ENCODE measurements at places on chromosomes 12 and 14. TPM values are rescaled to one million over a fixed set of nuclear protein-coding genes. Genes with fewer than 3 reads are reported as not detected.
A peak's percentile ranks its signal among the peaks of the same experiment; 100 is the strongest.

Gene MGST1
- total RNA-seq: 173 TPM

Gene GLIPR1L2
- 3.8 TPM for total RNA-seq

Gene TAS2R19
- total RNA-seq: 0.35 TPM

Gene CYP27B1
- 0.33 TPM for total RNA-seq

Gene LMO3
- total RNA-seq: 12.4 TPM

Gene GAS2L3
- total RNA-seq: 2.2 TPM

Gene PRKD1
- 7.5 TPM for total RNA-seq

GRCh38 chr12:120444676-120445075 lies 1.5 kb downstream of the TRIAP1 start:
- H3K27ac ChIP-seq: no peak overlapping the region
- H3K27me3 ChIP-seq: no peaks in the 10 kb centered on the region
- H3K4me3 ChIP-seq: no peak overlapping the region

DNA sequence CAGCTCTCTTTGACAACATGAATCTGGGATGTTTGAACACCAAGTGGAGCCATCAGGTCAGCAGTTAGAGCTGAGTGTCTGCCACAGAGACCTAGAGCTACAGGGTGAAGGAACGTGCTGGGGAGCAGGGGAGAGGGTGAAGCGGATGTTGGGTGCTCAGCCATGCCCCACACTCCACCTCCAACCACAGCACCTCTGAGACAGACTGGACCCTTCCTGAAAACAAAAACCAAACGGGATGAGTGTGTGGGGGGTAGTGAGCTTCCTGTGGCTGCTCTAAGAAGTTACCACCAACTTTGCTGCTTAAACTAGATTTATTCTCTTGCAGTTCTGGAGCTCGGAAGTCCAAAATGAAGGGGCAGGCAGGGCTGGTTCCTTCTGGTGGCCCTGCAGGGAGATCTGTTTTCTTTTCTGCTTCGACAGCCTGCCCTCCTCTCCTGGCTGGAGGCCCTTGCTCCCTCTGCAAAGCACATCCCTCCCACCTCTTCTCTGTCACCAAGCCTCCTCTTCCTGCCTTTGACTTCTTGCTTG lies 5.6 kb upstream of the GOLGA3 start:
- peaks cover 4% of the 10 kb centered on the region for H3K36me3 ChIP-seq
- no peak for DNase-seq
- H3K27ac ChIP-seq: no peak overlapping the region
- no peak overlapping the region for H3K4me3 ChIP-seq
- no peaks in the 10 kb centered on the region for H3K4me1 ChIP-seq

DNA sequence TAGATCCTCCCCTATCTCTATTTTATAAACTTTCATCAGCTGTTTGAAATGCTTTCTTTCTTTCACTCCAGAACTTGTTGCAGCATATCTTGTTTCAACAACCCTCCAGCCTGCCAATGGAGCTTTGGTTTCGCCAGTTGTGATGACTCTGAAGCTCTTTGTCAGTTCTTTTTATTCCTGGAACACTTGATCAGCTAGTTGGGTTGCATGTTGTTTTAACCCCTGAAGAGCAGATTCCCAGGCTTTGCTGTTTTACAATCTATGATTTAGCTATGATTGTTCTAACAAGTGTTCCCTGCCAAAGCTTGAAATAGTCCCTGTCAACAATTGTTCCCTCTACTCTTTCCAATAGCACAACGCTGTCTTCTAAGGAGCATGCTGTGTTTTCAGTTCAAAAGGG lies 50.6 kb upstream of the FUT8 start:
- H3K36me3 ChIP-seq: no peaks in the 10 kb centered on the region
- DNase-seq: peak; percentile 63
- no peaks in the 10 kb centered on the region for H3K4me1 ChIP-seq
- H3K27me3 ChIP-seq: no peaks in the 10 kb centered on the region
- H3K4me3 ChIP-seq: no peak overlapping the region
- no peak overlapping the region for H3K27ac ChIP-seq

DNA sequence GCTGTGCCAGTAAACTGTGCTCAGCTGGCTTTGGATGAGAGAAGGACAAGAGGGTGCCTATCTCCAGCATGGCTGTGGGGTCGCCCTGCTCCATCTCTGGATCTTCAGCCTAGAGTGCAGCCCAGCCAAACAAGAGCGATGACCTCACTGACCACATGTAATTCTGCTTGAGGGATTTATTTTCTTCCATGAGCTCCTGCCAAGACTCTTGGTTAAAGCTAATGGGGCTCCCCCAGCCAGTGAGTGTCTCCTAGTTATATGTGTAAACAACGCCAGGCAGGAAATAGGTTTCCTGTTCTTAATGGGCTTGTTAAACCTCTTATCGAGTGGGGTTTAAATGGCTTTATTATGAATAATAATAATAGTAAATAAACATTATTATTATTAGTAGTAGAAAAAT lies 397.2 kb downstream of the NRXN3 start:
- H3K27me3 ChIP-seq: no peaks in the 10 kb centered on the region
- H3K4me3 ChIP-seq: no peak overlapping the region
- no peak for DNase-seq
- no peaks in the 10 kb centered on the region for H3K36me3 ChIP-seq
- H3K4me1 ChIP-seq: no peaks in the 10 kb centered on the region

DNA sequence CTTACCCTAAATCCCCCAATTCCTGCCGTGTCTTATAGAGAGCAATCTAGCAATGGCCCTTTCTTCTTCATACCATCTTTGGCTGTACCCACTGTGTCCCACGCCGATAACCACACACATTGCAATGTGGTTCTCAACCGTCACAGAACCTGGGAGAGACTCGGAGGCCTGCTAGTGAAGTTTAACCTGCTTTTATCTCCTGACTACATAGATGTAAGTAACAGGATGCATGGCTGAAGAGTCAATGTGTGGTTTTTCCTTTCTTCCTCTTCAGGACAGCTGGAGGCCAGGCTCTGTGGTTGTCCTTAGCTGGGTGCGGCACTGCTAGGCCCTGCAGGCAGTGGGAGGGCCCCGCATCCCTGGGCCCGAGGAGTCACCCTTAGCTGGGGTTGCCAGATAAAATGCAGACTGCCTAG lies 51.3 kb downstream of the ZNF664 start:
- H3K27ac ChIP-seq: no peak overlapping the region
- no peaks in the 10 kb centered on the region for H3K36me3 ChIP-seq
- H3K27me3 ChIP-seq: no peaks in the 10 kb centered on the region
- H3K4me3 ChIP-seq: no peak overlapping the region

DNA sequence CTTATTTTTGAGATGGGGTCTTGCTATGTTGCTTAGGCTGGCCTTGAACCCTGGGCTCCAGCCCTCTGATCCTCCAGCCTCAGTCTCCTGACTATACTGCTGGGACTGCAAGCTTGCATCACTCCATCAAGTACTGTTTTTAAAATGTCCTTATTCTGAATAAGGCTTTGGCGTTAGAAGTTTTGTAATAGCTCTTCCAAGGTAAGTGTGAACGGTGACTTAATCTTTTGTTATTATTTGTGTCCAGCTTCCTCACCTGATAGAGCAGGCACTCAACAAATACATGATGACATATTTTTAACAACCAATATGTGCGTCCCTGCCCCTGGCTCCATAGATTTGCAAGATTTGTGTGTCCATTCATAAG lies 1.4 kb downstream of the C1RL start:
- no peaks in the 10 kb centered on the region for H3K4me1 ChIP-seq
- H3K27me3 ChIP-seq: no peaks in the 10 kb centered on the region
- peak overlapping the region; percentile 84 for H3K27ac ChIP-seq
- no peak for DNase-seq
- H3K36me3 ChIP-seq: peaks cover 8% of the 10 kb centered on the region
- H3K4me3 ChIP-seq: peak overlapping the region; percentile 50

DNA sequence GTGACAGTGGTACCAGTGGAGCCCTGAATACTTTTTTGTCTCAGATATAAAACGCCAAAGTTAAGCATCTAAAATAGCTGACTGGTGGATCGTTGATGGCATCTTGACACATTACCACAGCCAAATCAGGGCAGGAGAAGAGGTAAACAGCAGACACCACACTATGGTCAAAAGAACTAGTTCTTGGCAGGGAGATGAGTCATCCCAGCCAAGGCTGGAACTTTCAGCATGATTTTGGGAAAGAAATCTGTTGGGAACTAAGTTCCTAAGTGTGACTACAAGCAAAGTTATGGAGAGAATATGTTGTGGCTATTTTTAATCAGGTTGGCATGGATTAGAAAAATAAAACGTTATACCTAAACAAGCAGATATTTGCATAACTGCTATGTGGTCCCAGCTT lies 36.9 kb downstream of the LGR5 start:
- H3K4me3 ChIP-seq: no peak overlapping the region
- no peaks in the 10 kb centered on the region for H3K27me3 ChIP-seq
- DNase-seq: no peak
- no peaks in the 10 kb centered on the region for H3K36me3 ChIP-seq
- no peak overlapping the region for H3K27ac ChIP-seq

GRCh38 chr12:55719371-55719770 lies 822 bp upstream of the RDH5 start:
- H3K36me3 ChIP-seq: peaks cover 6% of the 10 kb centered on the region
- no peak overlapping the region for H3K4me3 ChIP-seq
- no peaks in the 10 kb centered on the region for H3K27me3 ChIP-seq
- DNase-seq: no peak
- H3K27ac ChIP-seq: peak overlapping the region; percentile 95
- H3K4me1 ChIP-seq: no peaks in the 10 kb centered on the region

GRCh38 chr12:75888874-75889613 lies 142.5 kb downstream of the PHLDA1 start:
- no peak overlapping the region for H3K4me3 ChIP-seq
- no peaks in the 10 kb centered on the region for H3K4me1 ChIP-seq
- H3K27ac ChIP-seq: no peak overlapping the region
